ENCODE measurements at places on chromosomes 6 and 20.

GRCh38 chr6:20092071-20092566 lies 120.2 kb downstream of the MBOAT1 start:
- DNase-seq: no peak

DNA sequence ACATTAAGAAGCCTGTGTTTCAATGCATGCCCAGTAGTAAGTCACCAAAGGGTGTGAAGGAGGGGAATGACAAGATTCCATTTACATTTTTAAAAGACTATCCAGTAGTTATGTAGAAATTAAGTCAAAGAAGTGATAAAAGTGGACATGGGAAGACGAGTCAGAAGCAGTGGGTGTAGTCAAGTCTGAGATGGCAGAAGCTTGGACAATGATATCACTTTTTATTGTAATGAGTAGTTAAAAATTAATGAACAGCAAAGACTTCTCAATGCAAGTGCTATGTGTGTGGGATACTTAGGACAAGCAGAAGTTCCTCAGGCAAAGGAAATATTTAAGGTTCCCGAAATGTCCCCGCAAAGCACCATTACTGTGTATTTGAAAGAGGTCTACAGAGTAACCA lies 156.0 kb downstream of the DST start:
- no peak for DNase-seq

DNA sequence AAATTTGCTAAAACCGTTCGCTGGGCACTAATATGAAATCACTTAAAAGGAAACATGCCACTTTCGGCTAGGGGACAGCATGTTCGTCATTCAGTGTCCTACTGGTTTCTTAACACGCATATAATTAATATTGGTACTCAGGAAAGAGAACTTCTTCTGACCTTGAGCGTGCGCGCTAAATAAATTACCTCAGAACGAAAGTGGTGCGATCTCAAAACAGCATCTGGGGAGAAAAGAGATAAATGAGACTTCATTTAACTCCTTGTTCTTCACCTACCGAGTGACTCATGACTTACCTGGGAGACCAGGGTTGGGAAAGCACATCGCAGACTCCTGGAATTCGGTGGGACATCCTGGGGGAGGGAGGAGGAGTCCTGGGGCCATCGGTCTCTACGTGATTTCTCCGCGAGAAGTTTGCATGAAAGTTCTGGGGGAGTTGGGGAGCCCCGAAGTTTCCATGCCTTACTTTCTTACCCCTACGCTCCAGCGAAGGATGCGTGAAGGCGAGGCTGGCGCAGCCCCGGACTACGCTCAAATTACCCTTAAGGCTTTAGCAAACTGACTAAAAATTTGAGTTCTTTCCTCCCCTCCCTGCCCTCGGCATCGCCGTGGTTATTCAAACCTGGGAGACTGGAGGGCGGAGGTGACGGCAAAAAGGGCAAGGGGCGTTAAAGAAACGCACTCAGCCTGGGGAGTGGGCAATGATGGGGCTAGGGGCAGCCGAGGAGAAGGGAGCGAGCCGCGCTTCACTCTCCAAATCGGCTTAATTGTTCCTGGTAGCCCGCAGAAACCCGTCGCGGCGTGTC lies 1.1 kb upstream of the BEND6 start:
- DNase-seq: no peak

- DNase-seq: no peak
Measured at GRCh38 chr6:116008470-116009243, 52.0 kb downstream of the FRK start.

DNA sequence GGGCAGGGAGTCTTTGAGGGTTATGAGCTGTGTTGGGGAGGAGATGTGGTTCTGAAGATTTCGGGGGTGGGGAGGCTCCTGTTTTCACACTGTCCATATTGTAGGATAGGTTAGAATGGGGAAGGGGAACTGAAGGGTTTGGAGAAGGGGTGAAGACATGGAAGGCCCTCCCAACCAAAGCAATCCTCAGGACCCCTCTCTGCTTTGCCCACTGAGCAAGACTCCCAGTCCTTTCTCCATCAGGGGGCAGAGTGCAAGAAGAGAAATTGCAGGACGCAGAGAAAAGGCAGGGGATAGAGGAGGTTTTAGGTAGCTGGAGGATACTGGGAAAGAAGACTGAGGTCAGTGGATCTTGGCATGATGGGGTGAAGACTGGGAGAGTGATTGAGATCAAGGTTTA lies 3.9 kb downstream of the SYNGAP1 start:
- no peak for DNase-seq

GRCh38 chr20:23033918-23034317 lies 1.2 kb upstream of the SSTR4 start:
- DNase-seq: no peak

DNA sequence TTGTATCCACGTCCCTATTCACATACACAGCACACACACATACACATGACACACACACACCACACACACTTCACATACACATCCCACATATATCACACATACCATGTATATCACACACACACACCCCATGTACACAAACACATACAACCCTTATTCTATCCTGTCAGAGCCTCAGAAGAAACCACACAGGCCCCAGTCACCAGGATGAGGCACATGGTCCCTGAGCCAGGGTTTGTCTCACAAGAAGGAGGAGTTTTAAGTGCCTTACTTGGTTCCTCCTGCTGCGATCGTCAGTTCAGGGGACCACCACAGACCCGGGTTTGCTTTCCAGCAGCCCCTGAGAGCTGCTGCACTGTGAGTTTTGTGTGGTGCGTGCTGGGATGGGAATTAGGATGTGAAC lies 23.6 kb downstream of the BFSP1 start:
- DNase-seq: no peak

GRCh38 chr20:25046181-25046641 lies 11.7 kb downstream of the ACSS1 start:
- no peak for DNase-seq

- no peak for DNase-seq
Measured at GRCh38 chr6:22302838-22303237, 6.0 kb upstream of the PRL start.

- DNase-seq: no peak
Measured at GRCh38 chr6:49003348-49003747, 459.7 kb downstream of the MMUT start.

DNA sequence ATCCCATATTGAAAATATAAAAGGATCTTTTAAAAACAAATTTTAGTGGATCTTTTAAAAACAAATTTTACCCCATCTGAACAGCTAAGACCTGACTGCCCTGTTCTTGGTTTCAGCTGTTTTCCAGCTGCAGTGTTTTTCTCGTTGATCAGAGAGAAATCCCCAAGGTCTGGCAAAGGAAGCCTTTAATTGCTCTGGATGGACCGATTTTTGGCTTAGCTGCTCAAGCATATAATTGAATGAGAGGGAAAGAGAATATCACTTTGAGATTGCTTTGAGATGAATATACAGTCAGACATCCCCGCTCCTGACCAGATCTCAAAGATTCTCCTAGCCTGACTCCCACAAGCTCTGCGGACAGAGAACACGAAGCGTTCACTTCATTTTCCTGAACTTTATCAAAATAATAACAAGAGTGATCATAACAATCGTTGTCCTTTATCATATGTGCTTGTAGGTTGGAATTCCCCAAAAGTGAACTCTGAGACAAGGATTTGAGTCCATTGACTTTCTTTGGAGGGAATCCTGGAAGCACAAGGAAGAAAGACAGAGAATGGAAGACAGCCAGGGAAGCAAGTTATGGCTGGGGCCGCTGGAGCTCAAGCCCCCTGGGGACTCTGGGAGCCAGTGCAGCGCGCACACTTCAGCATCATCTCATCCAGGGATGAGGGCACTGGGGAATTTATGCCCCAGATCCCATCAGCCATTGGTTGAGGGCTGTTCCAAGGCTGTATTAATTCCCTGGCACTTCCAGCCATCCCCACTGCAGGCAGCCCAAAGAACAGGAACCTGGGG lies 101.3 kb downstream of the SNX5 start:
- no peak for DNase-seq

- no peak for DNase-seq
Measured at GRCh38 chr6:134046054-134046453, 6.4 kb downstream of the SLC2A12 start.
